ENCODE measurements at places on chromosomes 6 and 20. TPM values are rescaled to one million over a fixed set of nuclear protein-coding genes. Genes with fewer than 3 reads are reported as not detected.
A peak's percentile ranks its signal among the peaks of the same experiment; 100 is the strongest.

RAB44 gene
- total RNA-seq = not detected

FYN gene
- 409 TPM for total RNA-seq

BPIFB4 gene
- total RNA-seq = not detected

PPP1R14C gene
- not detected for total RNA-seq

DSP gene
- 0.17 TPM for total RNA-seq

ADAM33 gene
- total RNA-seq = not detected

AURKA gene
- 52.4 TPM for total RNA-seq

GHRH gene
- not detected for total RNA-seq

HLA-F gene
- 534 TPM for total RNA-seq

RFX6 gene
- total RNA-seq = not detected

COL10A1 gene
- total RNA-seq = not detected

TAP1 gene
- 315 TPM for total RNA-seq

HCRTR2 gene
- total RNA-seq = not detected

RAET1G gene
- not detected for total RNA-seq

LPA gene
- not detected for total RNA-seq

THBD gene
- total RNA-seq = 0.34 TPM

DEFB121 gene
- not detected for total RNA-seq

TGM3 gene
- total RNA-seq = not detected

LTA gene
- 15.2 TPM for total RNA-seq

GRCh38 chr6:116217069-116217468 is 36.8 kb downstream of the TSPYL4 start:
- DNase-seq = no peak

GRCh38 chr20:35171753-35172433 is at the start of gene PROCR:
Gene PROCR, plus strand, starts transcription at chr20:35172072. Its CDS starts 83 bp downstream, at chr20:35172155.
- peak; percentile 41 for DNase-seq

- DNase-seq = peak; percentile 100
Observed at GRCh38 chr6:32195652-32195901, 3.1 kb upstream of the GPSM3 start.

- DNase-seq = peak; percentile 54
Observed at GRCh38 chr6:159819932-159820640, 20.0 kb downstream of the PNLDC1 start.

- DNase-seq = no peak
Observed at GRCh38 chr6:5553767-5554166, 292.5 kb downstream of the FARS2 start.

GRCh38 chr20:8262721-8263120 is 130.7 kb downstream of the PLCB1 start:
- no peak for DNase-seq

DNA sequence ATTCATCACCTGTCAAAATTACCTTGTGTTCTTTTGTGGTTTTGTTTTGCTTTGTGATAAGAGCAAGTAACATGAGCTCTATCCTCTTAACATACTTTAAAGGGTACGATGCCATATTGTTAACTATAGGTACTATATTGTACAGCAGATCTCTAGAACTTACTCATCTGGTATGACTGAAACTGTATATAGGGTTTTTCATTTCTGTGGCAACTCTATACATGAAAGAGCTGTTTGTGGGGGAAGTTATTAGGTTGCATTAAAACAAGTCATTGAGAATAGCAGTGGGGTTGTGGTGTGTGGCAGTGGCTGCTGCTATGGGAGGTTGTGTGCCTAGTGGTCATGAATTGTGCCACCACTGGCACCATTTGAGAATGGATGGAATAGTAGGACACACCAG is 268.4 kb downstream of the KCNQ5 start:
- no peak for DNase-seq

DNA sequence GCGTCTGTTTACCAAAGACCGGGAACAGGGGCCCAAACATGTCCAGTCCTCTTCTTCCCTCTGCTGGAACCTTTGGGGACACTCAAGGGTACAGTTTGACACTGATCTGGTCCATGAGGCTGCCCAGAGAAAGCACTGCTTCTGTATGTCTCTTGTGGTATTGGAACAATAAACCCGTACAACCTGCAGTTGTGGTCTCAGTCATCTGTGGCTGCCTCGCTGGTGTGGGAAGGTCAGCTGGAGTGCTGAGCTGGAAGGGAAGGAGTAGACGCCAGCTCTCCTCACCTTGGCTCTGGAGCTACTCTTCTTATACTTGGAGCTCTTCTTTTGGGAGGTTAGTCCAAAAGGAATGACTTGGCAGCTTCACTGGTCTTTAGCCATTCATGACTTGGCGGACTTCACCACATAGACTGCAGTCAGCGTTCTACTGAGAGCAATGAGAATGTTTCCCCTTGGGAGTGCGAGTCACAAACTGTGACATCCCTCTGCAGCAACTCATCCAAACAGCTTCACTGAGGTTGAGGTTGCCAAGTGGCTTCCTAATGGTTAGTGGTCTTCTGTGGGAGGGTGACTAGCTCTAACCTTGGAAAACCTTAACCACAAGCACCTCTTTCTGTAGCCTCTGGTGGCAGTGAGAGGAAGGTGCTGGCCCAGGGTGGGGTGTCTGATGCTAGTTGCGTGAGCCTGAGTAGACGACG is 81.2 kb downstream of the ASXL1 start:
- no peak for DNase-seq

DNA sequence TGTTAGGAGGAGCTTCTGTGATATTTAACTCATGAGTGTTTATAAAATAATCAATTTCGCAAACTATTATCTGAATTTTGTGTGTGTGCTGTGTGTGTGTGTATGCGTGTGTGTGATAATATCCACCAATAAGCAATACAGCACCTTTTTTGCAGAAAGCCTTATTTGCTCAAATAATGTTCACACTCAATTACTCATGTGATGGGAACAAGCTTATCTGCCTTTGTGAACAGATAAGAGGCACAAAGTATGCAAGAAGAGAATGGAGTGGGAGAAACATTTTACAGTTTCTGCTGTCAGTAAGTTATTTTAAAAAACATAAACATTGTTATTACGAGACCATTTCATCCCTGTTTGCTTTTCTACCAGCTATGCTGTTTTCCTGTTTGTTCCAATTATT is 36.7 kb upstream of the PTPRK start:
- no peak for DNase-seq

DNA sequence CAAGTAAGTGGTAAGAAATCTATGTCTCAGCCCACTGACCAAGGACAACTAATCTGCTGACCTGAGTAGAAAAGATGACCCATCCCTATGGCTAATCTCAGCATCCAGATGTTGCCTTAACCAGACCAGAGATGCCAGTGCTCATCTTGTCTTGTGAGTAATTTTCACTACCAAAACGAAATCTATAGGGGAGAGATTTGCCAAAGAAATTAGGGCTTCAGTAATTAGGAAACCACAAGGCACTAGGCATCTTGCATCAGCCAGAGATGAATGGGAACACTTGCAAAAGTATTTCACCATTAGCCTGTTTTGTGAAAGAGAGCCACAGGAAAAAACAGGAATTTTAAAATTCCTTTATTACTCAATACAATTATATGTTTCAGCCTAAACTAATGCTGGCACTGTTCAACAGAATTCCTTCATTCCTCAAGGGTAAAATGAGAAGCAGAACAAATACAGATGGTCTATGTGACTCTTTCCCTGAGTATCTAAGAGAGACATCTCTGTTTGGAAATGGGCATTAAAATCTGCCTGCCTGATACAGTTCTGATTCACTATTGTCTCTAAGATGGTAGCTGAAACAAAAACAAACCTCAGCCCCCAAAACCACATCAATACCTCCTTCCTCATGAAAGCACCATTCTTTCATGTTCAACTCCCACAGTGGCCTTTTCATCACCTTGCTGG is 87.8 kb downstream of the GMDS start:
- no peak for DNase-seq

DNA sequence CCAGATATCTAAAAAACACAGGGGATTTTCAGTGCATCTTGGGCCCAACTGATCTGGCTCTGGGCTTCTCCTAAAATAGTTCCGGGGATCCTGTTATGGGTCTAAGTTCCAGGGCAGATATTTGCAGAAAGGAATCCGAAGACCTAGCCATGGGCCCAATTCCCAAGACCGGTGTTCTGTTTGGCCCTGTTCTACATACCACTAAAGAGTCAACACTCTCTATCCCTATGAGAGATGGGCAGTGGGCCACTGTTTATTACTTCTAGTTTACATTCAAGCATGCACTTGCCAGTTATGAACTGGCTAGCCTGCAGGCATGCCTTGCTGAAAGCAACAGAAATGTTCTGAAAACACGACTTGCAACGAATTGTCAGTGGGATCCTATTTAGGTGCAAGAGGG is 87.4 kb upstream of the PLCB4 start:
- DNase-seq = no peak

DNA sequence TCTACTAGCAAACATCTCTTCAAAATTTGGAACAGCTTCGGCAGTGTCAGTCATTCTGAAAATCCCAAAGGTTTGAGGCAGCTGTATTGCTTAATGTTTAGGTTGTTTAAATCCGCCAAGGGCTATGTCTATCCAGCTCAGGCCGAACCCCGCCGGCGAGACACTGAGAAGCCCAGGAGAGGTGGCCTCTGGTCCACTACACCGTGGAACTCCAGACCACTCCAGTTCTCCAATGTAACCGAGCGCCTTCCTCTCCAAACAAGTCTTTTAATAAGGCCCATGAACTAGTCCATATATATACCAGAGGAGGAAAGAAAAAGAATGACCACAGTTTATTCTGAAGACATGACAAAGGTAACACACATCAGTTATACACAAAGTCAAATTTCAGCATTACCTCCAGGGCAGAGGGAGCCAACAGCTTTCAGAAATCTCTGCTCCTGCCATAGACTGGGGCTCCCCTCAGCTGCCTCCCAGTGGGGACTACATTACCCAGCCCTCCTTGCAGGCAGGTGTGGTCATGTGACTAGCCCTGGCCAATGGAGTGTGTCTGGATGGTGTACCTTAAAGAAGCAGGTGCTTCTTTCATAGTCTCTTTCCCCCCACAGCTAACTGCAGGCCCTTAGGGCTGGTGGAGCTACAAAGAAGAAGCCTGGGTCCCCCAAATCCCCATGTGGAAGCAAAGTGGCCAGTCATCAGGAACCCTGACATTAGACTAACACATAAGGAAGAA is at the start of gene RAMACL:
Gene RAMACL (minus strand): TSS at position 255 of the 733 bp plus-strand sequence. CDS start 201 bp downstream, at position 54.
- DNase-seq = no peak

- no peak for DNase-seq
Observed at GRCh38 chr20:63351811-63352591, 9.1 kb downstream of the CHRNA4 start.

- DNase-seq = no peak
Observed at GRCh38 chr6:168999392-168999791, 254.3 kb downstream of the THBS2 start.

DNA sequence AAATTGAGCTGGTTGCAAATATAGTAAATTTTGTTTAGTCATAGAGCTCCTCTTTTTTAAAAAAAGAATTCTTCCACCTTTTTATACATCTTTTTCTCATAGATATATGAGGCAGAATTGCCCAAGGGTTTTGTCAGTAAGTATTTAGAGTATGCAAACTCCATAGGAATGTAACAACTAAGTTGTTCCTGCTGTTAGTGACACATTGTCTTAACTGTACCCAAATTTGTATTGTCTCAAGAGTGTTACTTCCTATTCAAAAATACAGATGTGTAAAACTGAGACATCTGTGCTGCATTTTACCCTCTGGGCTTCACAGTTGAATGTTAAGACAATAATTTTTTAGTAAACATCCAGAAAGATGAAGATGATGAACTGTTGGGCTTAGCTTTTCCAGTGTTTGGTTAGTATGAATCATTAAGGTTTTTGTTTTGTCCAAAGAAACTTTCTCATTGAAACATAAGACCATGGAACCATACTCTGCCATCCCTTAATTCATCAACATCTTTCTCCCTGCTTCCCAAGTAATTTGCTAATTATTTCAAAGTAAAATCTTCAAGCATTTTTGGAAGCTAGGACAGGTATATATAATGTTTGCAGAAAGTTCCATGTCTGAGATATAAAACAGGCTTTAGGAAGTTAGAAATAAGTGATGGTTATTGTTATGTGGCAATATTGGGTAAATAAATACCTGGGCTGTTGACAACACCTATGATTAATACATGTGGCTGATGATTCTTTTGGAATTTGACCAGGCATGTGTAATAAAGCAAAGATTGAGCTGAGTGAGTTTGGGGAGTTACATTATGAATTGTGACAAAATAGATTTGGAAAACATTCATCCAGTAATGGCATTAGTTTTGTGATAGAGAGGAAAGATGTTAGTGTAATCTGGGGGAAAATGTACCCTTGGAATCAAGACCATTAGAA is 11.2 kb downstream of the OGFRL1 start:
- no peak for DNase-seq

- DNase-seq = no peak
Observed at GRCh38 chr20:22601361-22602141, 17.2 kb upstream of the FOXA2 start.

GRCh38 chr6:44481056-44481455 is 93.5 kb downstream of the CDC5L start:
- DNase-seq = no peak

- DNase-seq = peak; percentile 58
Observed at GRCh38 chr6:1610497-1611321, 994 bp downstream of the FOXC1 start.

DNA sequence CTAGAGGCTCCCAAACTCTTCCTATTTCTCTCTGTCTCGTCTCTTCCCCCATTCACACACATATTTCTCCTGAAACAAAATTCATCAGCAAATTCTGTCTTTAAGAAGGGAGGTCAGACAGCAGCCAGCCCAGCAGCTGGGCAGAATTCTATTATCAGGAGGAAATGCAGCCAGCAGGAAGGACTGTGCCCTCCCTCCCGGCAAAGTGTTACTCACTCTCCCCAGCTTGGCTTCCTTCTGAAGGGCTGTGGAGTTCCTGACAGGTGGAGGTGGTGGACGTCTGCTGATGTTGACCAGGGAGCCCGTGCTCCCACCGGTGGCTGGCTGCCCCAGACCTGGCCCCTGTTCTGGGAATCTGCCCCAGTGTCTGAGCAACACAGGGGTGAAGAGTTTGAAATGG is 37.3 kb downstream of the KCNB1 start:
- DNase-seq = no peak

GRCh38 chr20:51910321-51911050 is 108.2 kb upstream of the SALL4 start:
- no peak for DNase-seq

DNA sequence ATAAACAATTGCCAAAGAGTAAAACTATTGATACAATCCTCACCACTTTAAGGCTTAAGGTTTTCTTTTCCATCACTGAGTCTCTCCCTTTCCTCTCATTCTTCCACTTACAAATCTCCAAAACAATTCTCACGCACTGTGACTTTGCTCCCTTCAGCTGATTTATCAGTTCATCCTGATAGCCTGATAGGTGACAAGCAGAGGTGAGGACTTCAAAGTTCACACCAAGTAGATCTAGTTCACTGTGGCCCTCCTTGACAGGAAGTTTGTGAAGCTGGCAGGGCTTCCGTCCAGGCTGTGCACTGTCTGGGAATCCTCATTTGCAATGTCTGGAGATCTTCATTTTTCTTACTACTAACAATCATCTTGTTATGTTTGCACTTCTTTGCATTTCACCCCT is 35.2 kb upstream of the POU5F1 start:
- DNase-seq = no peak

GRCh38 chr20:16229813-16230212 is 343.4 kb downstream of the KIF16B start:
- DNase-seq = no peak

- no peak for DNase-seq
Observed at GRCh38 chr6:147033267-147033666, 170.9 kb upstream of the STXBP5 start.
